ENCODE measurements at places on chromosomes 11 and 22. TPM values are rescaled to one million over a fixed set of nuclear protein-coding genes. Genes with fewer than 3 reads are reported as not detected.

DNA sequence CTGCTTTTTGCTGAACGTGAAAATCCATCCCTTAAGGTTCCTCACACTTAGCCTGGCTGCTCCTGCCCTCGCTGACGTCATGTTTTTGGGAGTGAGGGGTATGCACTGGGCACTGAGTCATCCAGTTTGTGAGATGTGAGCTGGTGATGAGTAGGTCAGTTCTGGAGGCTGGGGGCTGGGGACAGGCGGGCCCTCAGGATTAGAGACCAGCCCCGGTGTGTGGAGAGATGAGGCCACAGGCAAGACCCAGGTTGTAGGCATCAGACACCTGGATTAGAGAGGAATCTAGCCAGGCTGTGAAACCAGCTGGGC, 9.2 kb downstream of the KCNC1 start:
- DNase-seq, result peak; percentile 8

DNA sequence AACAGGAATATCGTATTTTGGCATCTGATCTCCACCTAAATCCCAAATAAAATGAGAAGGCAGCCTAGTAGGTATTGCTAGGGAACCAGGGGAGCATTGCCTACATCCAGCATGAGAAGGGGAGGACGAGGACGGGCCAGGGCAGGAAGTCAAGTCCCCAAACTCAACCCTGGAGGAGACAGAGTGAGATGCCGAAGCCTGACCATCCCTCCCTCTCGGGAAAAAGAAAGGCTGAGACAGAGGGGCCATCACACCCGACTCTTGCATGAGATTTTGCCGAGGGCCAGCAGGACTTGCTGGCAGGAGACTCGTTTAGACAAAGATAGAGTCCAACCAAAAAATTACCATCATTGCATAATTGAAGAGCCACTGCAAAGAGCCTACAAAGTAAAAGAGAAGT, 50.2 kb upstream of the SPATA19 start:
- no peak for DNase-seq

DNA sequence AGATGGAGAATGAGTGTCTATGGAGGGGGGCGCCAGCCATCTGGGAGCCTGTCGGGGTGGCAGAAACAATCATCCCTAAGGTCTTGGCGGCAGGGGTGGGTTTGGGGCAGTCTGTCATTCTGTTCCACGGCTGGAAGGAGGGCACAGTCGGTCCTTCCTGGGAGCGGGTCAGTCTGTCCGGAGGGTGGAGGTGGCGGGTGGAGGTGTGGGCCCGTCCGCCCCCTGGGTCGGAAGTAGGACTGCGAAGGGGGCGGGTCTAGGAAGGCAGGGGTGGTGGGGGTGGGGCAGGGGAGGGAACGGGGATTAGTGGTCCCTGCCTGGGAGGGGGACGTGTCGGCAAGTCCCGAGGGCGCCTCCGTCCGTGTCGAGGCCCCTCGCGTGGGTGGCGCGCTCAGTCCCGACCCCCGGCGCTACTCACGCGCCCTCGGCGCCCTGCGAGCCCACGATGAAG, 461 bp downstream of the TBC1D10A start:
- no peak for DNase-seq

The SYCE3 gene
- not detected for total RNA-seq

The YDJC gene
- 14.6 TPM for total RNA-seq

The SMC1B gene
- 0.09 TPM for total RNA-seq

Data from fibroblast of the aortic adventitia (primary cell).